ENCODE measurements at places on chromosomes 3 and 15.

- DNase-seq = no peak
Measured at GRCh38 chr3:68817243-68817642, 115.1 kb downstream of the TAFA4 start.

DNA sequence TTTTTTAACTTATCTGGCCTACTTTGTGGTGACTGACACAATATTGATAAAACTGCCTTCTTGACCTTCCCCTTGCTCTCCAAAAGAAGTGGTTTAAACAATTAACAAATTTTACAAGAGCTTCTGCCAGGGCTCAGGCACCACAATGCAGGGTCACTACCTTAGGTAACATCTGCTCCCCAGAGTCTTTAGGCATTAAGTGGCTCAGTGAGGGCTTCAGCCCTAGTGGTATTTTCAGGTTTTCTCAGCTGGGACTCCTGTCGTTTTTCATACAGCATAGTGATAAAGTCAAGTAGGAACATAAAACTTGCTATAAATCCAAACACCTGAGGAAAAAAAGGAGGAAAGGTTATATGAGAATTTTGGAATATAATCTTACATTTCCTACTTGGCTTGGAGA is 18.9 kb downstream of the CMTM6 start:
- no peak for DNase-seq

- DNase-seq = no peak
Measured at GRCh38 chr3:96434651-96435050, 379.7 kb upstream of the EPHA6 start.

GRCh38 chr3:185965496-185965895 is 27.7 kb upstream of the TRA2B start:
- DNase-seq = no peak

GRCh38 chr15:34984889-34985630 is 3.0 kb downstream of the ZNF770 start:
- no peak for DNase-seq

DNA sequence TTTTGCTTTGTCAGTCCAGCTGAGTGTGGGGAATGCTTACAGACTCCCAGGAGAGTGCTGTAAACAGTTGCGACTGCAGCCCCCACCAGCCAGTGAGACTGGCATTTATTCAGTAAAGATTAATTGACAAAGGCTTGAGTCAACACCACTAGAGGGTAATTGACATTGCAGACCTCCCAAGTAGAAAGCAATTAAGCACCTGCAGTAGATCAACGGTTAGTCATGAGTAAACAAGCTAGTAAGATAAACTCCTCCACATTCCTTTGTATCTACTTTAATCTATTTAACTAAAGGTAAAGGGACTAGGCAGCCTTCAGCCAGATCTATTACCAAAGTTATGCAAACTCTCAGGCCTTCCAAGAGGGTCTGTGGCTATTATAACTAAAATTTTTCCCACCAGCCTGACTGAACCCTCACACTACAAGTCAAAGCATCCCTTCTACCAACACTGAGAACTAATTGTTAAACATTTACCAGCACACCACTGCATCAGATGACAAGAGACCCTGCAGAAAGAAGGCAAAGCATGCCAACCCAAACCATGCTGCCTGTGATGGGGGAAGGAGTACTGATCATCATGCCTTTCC is 30.5 kb upstream of the GALNT15 start:
- no peak for DNase-seq

GRCh38 chr15:49979705-49980382 is 139.2 kb downstream of the ATP8B4 start:
- no peak for DNase-seq

- DNase-seq = no peak
Measured at GRCh38 chr3:150329408-150329807, 78.7 kb upstream of the TSC22D2 start.

DNA sequence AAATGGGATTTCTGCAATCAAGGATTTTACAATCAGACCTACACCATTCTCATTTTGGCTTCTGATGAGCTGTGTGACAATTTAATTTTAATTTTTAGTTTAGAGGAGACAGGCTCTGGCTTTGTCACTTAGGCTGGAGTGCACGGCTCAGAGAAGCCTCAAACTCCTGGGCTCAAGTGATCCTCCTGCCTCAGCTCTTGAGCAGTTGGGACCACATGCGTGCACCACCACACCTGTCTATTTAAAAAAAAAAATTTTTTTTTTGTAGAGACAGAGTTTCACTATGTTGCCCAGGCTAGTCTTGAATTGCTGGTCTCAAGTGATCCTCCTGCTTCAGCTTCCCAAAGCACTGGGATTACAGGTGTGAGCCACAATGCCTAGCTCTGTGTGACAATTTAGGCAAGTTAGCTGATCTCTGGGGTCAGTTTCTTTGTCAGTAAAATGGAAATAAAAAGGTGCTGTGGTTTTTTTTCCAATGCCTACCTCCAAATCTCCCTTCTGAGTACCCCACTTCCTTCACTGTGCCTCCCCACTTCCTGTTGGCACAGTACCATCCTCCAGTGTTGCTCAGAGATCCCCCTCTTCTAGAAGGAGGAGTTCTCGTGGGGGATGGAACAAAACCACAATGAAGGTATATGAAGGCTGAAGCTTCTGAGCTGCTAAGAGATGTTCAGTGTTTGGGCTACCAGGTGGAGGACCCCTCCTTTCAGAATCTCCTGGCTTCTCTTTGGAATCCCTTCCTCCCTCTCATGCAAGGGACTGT is 54.1 kb upstream of the GSK3B start:
- no peak for DNase-seq

GRCh38 chr3:90036939-90037469 is 929.6 kb downstream of the EPHA3 start:
- no peak for DNase-seq

- DNase-seq = peak; percentile 60
Measured at GRCh38 chr3:52317208-52318000, 1.3 kb downstream of the DNAH1 start.

GRCh38 chr3:31754575-31755278 is 222.0 kb downstream of the STT3B start:
- peak; percentile 81 for DNase-seq

- no peak for DNase-seq
Measured at GRCh38 chr15:70308735-70309434, 211.2 kb upstream of the TLE3 start.

- peak; percentile 46 for DNase-seq
Measured at GRCh38 chr3:173617490-173617889, 219.9 kb downstream of the NLGN1 start.

DNA sequence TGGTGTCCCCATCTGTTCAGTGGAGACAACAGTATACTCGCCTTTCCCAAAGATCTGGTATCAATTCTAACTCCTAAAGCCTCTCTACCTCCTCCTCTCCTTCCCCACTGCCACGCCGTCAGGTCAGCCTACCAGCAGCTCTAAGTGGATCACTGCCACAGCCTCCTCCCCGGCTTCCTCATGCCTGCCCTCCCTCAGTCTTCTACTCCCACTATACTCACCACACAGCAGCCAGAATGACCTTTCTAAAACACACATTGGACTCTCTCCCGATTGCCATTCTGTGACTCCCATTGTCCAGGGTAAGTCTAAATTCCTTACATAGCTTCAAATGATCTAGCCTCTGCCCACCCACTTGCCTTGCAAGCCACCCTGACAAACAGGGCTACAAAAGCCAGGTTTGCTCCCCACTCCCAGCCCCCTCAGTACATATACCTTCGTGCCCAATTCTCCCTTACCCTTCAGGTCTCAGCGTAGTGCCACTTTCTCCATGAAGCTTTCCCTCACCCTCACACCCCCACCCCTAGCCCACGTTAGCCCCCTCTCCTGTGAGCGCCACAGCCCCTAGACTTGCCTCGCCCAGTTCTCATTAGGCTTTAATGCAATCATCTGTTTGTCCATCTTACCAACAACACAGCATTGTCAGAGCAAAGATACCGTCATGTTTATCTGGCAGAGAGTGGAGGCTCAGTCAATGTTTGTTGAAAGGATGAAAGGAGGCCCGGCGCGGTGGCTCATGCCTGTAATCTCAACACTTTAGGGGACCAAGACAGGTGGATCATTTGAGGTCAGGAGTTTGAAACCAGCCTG is 9.5 kb upstream of the SEMA7A start:
- no peak for DNase-seq

- no peak for DNase-seq
Measured at GRCh38 chr15:67835297-67836133, 4.3 kb downstream of the RNU6-1 start.

DNA sequence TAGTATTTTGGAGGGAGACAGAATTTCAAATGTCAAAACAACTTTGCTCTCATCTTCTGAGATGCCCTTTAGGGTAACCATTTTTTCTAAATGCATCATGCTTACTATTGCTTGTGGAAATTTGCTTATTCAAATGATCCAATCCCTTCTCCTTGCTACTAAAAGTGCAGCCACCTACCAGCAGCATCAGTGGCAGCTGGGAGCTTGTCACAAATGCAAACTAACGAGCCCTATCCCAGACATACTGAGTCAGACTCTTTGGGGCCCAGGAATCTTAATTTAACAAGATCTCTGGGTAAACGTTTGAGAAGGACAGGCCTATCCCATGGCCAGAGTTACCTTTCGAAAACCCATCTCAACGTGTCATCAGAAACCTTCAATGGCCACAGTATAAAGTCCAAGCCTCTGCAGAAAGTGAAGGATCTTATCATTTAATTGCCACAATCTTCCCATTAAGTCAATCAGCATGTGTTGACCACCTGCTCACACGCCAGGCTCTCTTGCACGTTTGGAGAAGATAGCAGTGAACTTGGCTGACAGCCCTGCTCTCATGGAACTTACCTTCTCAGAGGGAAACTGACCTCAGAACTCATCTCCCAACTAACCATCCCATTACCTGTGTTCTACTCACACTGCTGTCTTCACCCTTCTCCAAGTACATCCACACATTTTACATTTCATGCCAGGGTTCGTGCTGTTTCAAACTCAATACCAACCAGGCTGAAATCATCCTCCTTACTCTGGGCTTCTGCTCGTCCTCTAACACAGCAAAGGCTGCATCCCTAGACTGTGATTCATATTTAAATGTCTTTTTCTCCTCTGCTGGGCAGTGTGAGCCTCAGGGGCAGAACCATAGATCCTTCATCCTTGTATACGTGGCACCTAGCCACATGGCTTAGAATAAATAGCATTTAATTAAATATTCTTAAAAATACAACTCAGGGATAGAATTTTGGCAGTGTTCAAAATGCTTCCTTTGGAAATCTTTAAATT is 24.8 kb upstream of the VGLL4 start:
- DNase-seq = no peak

- DNase-seq = no peak
Measured at GRCh38 chr3:150582620-150583019, 20.5 kb upstream of the SELENOT start.

GRCh38 chr3:185308126-185308754 is 54.4 kb upstream of the EHHADH start:
- DNase-seq = no peak

GRCh38 chr15:35702946-35703495 is 157.1 kb upstream of the DPH6 start:
- no peak for DNase-seq

DNA sequence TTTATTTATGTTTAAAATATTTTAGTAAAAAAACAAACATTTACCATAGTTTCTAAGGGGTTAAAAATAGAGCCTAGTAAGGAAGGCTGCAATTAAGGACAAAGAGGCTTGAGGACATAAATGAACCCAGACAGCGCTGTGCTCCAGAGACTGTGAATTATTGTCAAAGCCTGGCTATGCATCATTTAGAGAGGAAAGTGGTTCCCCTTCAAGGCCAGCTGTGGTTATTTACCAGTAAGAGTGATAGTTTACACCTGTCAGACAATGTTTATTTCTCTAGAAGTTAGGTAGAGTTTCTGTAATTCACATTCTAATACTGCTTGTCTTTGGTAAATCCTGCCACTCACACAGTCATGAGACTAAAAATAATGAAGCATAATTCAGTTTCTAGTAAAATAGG is 32.4 kb upstream of the PIK3R4 start:
- no peak for DNase-seq

DNA sequence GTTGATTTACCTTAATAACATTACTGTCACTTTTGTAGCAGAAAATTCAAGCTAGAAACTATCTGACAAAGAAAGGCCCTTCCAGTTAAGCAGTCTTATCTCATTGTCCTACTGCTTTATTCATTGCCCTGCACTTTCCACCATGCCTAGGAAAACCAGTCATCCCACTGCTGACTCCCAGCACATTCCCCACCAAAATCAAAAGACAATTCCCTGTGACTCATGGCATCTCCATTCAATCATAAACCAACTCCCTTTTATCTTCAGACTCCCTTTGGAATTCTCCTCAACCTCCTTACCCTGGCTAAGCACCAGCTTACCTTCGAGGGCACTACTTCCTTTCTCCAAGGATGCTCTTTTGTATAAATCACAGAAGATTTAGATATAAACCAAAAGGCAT is 184.3 kb downstream of the PLCH1 start:
- no peak for DNase-seq

GRCh38 chr15:87602371-87602770 is 654.2 kb downstream of the NTRK3 start:
- peak; percentile 86 for DNase-seq

GRCh38 chr3:5787861-5788488 is 600.5 kb downstream of the EDEM1 start:
- peak; percentile 16 for DNase-seq

- DNase-seq = no peak
Measured at GRCh38 chr15:95182091-95182490, 950.7 kb downstream of the MCTP2 start.

DNA sequence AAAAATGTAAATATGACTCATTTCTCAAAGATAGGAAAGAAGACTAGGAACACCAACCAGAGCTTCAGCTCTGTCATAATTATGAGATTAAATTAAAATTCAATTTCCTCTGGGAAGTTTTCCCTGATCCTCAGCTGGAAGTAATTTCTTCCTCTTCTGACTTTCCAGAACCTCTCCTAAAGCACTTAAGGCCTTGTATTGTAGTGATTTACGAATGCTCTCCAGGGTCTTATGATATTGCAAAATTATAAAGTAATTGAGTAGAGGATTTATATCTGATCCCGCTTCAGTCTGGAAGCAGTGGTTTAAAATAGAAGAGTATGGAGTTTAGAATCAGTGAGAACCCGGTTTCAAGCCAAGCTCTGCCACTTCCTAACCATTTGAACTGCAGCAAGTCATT is 279.8 kb downstream of the ZPLD1 start:
- no peak for DNase-seq

DNA sequence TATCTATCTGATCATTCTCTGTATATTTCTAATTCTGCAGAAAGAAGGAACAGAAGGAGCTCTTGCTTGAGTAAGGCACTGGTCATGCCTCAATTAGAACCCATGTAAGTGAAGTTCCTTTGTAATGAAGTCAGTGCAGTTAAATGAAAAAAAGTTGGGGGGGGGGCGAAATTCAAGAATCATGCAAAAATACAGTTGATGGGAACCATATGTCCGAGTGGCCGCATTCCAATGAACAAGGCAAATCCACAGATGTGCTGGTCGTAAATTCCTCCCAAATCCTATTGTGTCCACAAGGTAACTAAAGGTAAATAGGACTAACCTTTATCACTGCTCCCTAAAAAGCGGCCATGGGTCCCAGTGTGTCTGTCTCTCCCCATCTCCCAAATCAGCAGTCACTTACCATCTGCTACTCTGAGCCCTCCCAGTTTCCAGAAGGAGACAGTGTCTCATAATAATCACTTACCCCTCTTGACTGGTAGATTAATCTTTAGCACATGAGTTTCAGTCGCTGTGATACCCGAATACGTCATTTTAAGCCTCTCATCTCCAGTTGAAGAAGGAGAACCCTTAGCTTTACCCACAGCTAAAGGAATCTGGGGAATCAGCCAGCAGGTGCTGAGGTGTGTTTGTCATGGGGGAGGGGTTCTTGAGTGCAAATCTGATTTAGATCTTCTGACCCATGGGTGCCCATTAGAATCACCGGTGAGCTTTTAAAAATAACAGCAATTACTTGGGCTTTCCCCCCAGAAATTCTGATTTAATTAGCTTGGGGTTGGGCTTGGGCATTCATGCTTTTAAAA is 56.3 kb upstream of the EPHB3 start:
- no peak for DNase-seq

Measured in lung (tissue), 17 donors.